ENCODE measurements at places on chromosomes 12 and 14. TPM values are rescaled to one million over a fixed set of nuclear protein-coding genes. Genes with fewer than 3 reads are reported as not detected.

- no peak for DNase-seq
Measured at GRCh38 chr12:38639625-38640024, 265.8 kb downstream of the CPNE8 start.

DNA sequence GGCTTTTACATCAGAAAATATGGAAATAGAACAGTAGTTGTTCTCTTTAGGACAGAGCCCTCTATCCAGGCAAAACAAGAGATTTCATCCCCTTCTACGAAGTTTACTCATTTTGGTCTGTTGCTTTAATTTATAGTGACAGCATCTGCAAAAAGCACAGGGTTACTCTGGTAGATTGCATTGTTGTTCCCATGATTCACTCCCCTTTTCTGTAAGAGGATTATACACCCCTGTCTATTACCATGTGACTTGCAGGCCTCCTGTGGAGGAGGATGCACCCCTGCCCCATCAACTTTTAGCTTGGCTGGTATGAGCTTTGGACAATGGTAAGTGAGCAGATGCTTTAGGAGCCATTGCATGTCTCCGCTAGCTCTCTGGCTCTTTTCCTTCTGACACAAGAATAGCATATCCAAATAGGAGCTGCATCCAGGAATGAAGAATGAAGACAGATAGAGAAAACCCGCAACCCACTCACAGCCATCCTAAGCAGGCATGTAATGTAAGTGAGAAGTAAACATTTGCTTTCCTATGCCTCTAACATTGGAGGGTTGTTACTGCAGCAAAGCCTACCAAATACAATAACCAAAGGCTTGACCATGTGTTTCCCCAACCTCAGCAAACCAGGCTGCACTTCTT lies 304.2 kb downstream of the AKAP6 start:
- no peak for DNase-seq

- no peak for DNase-seq
Measured at GRCh38 chr14:38103542-38104225, 104.0 kb upstream of the SSTR1 start.

The DLGAP5 gene
- total RNA-seq: 16.9 TPM

- no peak for DNase-seq
Measured at GRCh38 chr12:14910090-14910915, 24.6 kb upstream of the MGP start.

Data from umbilical cord (tissue), 2 donors.